ENCODE measurements at places on chromosomes 1 and 21.

- DNase-seq: no peak
Measured at GRCh38 chr1:85473390-85473789, 8.4 kb upstream of the DDAH1 start.

- no peak for DNase-seq
Measured at GRCh38 chr1:153505576-153505975, 30.2 kb downstream of the S100A6 start.

DNA sequence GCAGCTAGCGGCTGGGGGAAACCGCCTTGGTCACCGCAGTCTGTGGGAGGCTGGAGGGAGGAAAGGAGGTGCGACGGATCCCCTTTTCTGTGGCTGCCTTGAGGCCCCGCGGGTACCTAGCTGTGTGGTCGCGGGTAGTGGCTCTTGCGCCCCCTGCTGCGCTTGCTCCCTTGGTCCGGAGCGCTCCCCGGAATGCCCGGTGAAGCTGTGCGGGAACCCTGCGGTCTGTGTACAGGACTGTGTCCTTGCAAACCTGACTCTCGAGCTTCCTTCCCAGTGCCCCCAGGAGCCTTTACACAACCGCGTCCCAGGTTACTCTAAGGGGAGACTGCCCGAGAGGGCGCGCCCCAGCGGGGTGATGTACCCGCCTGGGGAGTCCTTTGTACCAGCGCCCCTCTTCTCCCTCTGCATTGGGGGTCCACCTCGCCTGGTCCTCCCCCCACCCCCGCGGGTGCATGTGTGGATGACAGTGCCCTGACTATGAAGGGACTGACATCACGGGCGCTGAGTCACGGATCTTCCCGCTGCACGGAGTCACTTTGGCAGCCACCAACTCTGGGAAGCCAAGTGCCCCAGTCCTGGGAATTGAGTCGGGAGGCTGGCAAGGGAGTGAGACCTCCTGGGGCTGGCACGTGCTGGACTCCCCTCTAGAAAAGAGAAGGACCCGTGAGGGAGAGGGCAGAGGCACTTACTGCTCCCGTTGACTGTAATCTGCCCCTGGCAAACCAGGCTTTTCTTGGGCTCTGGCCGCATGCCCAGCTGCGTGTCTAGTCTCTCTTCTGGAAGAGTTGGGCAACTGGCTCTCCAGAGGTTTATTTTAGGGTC lies 816 bp downstream of the IL6R start:
- peak; percentile 60 for DNase-seq

- no peak for DNase-seq
Measured at GRCh38 chr1:2272686-2273400, 44.7 kb downstream of the SKI start.

DNA sequence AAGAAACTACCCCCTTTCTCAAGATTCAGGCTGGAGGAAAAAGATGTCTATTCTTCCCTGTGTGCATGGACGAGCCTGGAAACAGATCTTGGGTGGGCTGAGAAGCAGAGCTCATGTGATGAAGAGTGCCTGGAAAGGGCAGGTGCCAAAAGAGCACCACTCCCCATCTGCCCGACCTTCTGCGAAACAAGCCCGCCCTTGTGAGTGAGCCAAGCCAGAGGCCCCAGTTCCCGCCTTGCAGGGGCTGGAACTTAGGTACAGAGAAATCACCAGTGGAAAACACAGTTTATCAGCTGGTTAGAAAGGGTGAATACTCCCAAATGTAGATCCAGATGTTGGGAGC lies 26.7 kb upstream of the A3GALT2 start:
- peak; percentile 35 for DNase-seq

DNA sequence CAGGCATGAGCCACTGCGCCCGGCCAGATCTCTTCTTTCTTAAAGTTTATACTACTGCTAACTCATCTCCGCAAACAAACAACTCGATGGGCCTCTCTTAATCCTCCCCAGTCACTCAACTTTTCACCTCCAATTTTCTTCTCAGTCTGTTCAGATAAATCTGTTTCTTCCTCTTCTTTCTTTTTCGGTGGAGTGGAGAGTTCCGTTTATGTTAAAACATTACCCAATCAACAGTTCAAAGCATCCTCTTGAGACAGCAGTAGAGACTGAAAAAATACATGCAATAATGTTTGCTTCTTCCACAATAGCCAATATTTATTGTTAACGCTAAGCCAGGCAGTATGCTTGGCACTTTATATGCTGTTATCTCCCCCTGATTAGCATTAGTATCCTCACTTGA lies 1.4 kb upstream of the ANKRD13C start:
- DNase-seq: no peak

DNA sequence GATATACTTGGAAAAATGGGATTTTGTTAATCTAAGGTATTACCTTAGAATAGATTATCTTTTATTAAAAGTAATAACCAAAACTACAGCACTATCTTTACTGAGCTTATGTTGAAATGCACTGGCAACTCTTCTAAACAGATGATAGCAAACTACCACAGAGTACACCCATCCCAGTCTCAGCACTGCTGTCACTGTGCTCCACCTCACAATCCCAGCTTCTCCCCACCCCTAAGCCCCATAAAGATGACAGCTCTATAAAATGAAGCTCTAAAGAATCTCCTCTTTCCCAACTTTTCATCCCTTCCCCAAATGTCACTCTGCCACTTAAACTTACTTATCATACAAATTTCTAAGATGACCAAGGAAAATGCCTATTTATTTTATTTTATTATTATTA lies 6.4 kb downstream of the DSTYK start:
- no peak for DNase-seq

GRCh38 chr1:102838016-102838415 lies 270.3 kb downstream of the COL11A1 start:
- no peak for DNase-seq
